Diencephalon (tissue), 1 donor: ENCODE measurements at places on chromosomes 1 and 21. TPM values are rescaled to one million over a fixed set of nuclear protein-coding genes. Genes with fewer than 3 reads are reported as not detected.

The GPR61 gene
- 17.8 TPM for total RNA-seq

The TSPAN2 gene
- 46.6 TPM for total RNA-seq

The UBL4B gene
- not detected for total RNA-seq

The S100A16 gene
- 48.0 TPM for total RNA-seq

The PLD5 gene
- total RNA-seq, result 6.0 TPM

The CACNA1E gene
- total RNA-seq, result 70.8 TPM

The CD5L gene
- total RNA-seq, result 0.69 TPM

The MPL gene
- 0.23 TPM for total RNA-seq
